ENCODE measurements at places on chromosomes 13 and 19.

GRCh38 chr13:100382785-100383184 lies 205.8 kb downstream of the GGACT start:
- no peak for DNase-seq

DNA sequence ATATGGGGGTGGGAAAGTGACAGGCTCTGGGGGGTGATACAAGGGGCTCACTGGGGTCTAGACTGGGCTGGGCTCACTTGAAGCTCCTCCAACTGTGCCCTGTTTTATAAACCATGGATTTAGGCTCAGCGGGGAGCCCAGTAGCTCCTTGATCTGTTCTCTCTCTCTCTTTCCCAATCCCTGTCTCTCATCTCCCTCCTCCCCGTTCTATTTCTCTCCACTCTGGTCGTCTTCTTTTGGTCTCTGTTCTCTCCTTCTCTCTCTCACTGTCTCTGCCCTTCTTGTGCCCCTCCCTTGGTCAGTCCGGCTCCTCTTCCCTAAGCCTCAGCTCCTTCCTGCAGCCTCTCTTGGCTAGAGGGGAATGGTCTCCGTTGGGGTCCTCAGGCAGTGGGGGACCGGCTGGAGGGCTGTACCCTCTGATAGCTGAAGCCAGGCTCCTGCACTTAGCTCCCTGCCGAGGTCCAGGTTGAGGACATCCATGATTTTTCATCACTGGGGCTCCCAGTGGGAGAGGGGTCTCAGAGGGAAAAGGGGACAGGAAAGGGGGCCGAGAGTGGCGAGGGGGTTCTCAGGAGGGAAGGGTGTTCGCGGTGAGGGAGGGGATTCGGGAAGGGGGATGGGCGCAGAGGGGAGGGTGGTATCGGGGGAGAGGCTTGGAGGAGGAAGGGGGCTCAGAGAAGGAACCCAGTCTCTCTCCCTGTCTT lies 8.5 kb downstream of the UNC13A start:
- DNase-seq, result no peak

- no peak for DNase-seq
Measured at GRCh38 chr19:58460039-58460438, 6.8 kb upstream of the ZNF324 start.

- no peak for DNase-seq
Measured at GRCh38 chr19:46716672-46717033, 261 bp downstream of the PRKD2 start.

DNA sequence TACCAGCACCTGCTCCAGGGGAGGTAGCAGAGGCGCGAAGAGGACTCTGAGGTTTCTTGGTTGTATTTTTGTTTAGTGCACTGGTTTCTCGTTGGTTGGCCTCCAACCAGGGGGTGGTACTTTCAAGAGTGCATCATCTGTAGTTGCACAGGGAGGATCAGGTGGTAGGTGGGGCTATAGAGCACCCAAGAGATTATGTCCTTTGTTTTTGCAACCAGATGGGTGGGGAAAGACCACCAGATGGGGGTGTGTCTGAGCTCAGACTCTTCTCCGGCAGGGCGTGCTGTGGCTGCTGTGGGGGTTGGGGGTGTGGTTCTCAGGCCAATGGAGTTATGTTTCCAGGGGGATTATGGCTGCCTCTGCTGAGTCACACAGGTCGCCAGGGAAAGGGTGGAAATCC lies 254.4 kb upstream of the KLF12 start:
- DNase-seq, result no peak
